Mammary microvascular endothelial cell (primary cell): ENCODE measurements at places on chromosomes 5 and 9. TPM values are rescaled to one million over a fixed set of nuclear protein-coding genes. Genes with fewer than 3 reads are reported as not detected.

Gene GFI1B
- not detected in 2 replicates for total RNA-seq

Gene PCDHB2
- 0.40 and 1.7 TPM in 2 replicates for total RNA-seq

Gene LCN1
- not detected in 2 replicates for total RNA-seq

Gene DOK3
- 3.2 and 4.4 TPM in 2 replicates for total RNA-seq

Gene IDNK
- total RNA-seq = 5.3 and 10.9 TPM in 2 replicates

Gene ZNF883
- 0.13 and 0.25 TPM in 2 replicates for total RNA-seq

Gene NEUROG1
- not detected in 2 replicates for total RNA-seq

Gene P4HA2
- 51.8 and 57.9 TPM in 2 replicates for total RNA-seq

Gene C5orf34
- total RNA-seq = 4.3 and 5.2 TPM in 2 replicates

Gene SLC1A3
- 0.33 and 0.34 TPM in 2 replicates for total RNA-seq

Gene RNF180
- total RNA-seq = 3.5 and 5.7 TPM in 2 replicates

Gene ACSL6
- total RNA-seq = not detected in 2 replicates

Gene SLC27A4
- total RNA-seq = 45.0 and 56.6 TPM in 2 replicates

Gene GABBR2
- 2.1 and 2.3 TPM in 2 replicates for total RNA-seq

Gene ZNF608
- total RNA-seq = 4.8 and 11.0 TPM in 2 replicates

Gene NUTM2F
- not detected in 2 replicates for total RNA-seq

Gene CCNJL
- 4.9 and 5.6 TPM in 2 replicates for total RNA-seq

Gene GABRP
- 1.5 and 2.7 TPM in 2 replicates for total RNA-seq

Gene PCDHB4
- total RNA-seq = 0.07 and 0.10 TPM in 2 replicates

Gene SPINK13
- not detected in 2 replicates for total RNA-seq

Gene SLC38A9
- total RNA-seq = 15.3 and 34.4 TPM in 2 replicates

Gene TMEM252
- not detected in 2 replicates for total RNA-seq

Gene IFNA13
- not detected in 2 replicates for total RNA-seq

Gene FYB1
- not detected in 2 replicates for total RNA-seq

Gene STC2
- total RNA-seq = 25.2 and 31.1 TPM in 2 replicates

Gene TPM2
- total RNA-seq = 6.3 and 13.4 TPM in 2 replicates

Gene ESM1
- 432 and 463 TPM in 2 replicates for total RNA-seq

Gene CDO1
- 0.15 and 1.2 TPM in 2 replicates for total RNA-seq

Gene BRD8
- total RNA-seq = 23.0 and 25.4 TPM in 2 replicates

Gene C9orf152
- total RNA-seq = not detected in 2 replicates

Gene NME5
- total RNA-seq = 0.07 and 0.39 TPM in 2 replicates

Gene RASGRF2
- total RNA-seq = 38.2 and 43.9 TPM in 2 replicates

Gene SLC25A2
- total RNA-seq = 0.15 TPM in 1 of 2 replicates, not detected in the other

Gene FOXD4
- total RNA-seq = not detected in 2 replicates

Gene PAEP
- total RNA-seq = not detected in 2 replicates

Gene SLIT3
- total RNA-seq = under 0.01 and 0.10 TPM in 2 replicates

Gene PSMB7
- 315 and 387 TPM in 2 replicates for total RNA-seq

Gene IRX4
- not detected in 2 replicates for total RNA-seq

Gene HAVCR1
- not detected in 2 replicates for total RNA-seq

Gene OR1Q1
- total RNA-seq = not detected in 2 replicates
